NCI-H2171 (cell line): ENCODE measurements at places on chromosomes 2 and 18.

DNA sequence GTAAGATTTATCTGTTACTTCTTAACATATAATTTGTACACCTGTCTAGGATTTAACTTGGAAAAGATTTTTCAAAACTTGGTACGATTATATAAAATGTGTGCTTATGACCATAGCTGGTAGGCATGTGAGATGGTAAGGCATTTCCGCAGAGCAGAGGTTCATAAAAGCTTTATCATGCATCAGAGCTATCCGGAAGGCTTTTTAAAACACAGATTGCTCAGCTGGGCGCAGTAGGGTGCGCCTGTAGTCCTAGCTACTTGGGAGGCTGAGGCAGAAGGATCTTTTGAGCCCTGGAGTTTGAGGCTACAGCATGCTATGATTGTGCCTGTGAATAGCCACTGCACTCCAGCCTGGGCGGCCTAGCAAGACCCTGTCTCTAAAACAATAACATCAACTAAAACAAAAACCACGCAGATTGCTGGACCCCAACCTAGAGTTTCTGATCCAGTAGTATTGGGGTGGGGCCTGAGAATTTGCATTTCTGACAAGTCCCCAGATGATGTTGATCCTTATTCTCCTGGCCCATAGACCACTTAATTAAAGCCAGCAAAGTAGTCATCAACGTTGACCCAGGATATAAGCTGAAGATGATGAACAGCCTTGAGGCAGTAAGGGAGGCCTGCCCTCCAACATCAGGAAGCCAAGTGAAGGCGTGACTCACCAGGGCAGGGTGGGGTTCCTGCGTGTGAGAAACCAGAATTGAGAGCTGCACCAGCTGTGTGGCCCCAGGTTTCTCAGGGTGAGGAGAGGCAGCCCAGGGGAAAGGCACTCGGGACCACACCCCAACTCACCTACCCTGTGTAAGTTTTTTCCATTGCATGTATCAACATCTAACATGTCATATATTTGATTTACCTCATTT, 21.6 kb upstream of the SLC20A1 start:
- no peak for DNase-seq

- DNase-seq: no peak
Measured at GRCh38 chr18:62777814-62778213, 62.5 kb downstream of the PHLPP1 start.

DNA sequence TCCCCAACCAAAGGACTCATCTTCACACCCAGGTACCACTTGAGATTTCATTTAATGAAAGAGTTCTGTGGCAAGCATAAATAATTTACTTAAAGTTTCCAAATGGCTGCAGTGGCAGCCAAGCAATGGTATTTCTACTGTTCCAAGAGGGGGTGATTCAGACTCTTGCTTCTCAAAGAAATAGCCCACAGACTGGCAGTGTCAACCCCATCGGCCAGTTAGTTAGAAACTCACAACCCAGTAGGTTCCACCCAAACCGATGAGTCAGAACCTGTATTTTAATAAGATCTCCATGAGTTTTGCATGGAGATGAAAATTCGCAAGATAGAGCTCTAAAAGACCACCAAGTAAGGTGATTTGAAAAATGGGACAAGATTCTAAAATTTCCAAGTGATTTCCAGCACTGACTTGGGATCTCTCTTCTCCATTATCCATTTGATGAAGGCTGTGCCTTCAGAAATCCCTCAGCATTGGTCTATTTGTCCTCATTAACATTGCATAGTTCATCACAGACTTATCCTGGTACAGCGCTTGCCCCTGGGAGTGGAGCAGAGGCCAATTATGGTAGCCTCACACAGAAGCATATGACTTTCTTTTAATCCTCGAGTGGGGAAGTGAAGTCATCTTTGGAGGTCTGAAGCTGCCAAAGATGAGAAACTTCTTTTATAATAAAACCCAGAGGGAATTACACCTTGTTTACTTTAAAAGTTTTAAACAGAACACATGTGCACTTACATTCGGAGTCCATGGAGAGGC, 361.4 kb upstream of the ID2 start:
- DNase-seq: no peak

DNA sequence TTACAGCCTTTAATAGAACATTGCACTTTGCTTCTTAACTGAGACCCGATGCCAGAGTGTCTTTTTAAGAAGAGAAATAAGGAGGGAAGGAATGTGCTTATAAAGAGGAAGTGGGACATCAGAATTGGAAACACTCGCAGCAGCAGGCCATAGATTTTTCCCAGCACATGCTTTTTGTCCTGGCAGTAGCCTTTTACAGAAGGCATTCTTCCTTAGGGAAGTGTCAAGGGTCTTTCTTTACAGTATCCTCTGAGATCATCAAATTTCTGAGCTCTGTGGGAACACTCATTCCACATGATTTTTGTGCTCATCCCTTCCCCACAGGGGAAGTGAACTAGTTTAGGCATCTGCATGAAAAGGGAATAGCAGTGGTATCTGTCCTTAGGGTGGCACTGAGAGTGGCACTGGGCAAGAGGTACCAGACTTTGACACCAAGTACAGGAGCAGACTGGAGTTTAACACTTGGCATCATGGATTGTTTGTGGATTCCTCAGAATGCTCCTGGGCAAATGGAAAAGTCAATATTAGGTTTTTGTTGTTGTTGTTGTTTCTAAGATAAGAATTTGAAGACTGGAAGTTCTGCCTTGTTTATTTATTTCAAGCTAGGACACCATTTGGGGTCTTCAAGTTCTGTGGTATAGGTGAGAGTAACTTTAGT, 4.1 kb downstream of the MYO1B start:
- no peak for DNase-seq

GRCh38 chr2:234816491-234816890, 135.3 kb upstream of the SH3BP4 start:
- DNase-seq: peak; percentile 33

GRCh38 chr18:62766266-62766665, 50.9 kb downstream of the PHLPP1 start:
- no peak for DNase-seq

GRCh38 chr2:153230977-153231376, 247.6 kb downstream of the RPRM start:
- peak; percentile 93 for DNase-seq

DNA sequence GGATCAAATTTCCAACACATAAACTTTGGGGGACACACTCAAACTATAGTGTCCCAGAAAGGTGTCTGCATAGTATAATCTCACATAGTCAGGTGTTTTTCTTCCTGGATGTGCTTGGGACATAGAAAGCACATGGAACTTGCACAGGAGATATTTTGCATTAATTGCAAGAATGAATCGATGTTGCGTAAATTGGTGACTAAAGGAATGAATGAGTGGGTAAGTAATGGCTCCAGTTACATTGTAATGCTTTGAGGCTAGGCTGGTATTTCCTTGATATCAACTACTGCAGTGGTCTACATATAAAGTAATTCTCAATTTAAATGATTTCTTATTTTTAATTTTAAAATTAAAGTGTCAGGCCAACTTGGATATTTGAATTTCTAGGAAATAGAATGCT, 53.4 kb downstream of the SH3RF3 start:
- DNase-seq: no peak

DNA sequence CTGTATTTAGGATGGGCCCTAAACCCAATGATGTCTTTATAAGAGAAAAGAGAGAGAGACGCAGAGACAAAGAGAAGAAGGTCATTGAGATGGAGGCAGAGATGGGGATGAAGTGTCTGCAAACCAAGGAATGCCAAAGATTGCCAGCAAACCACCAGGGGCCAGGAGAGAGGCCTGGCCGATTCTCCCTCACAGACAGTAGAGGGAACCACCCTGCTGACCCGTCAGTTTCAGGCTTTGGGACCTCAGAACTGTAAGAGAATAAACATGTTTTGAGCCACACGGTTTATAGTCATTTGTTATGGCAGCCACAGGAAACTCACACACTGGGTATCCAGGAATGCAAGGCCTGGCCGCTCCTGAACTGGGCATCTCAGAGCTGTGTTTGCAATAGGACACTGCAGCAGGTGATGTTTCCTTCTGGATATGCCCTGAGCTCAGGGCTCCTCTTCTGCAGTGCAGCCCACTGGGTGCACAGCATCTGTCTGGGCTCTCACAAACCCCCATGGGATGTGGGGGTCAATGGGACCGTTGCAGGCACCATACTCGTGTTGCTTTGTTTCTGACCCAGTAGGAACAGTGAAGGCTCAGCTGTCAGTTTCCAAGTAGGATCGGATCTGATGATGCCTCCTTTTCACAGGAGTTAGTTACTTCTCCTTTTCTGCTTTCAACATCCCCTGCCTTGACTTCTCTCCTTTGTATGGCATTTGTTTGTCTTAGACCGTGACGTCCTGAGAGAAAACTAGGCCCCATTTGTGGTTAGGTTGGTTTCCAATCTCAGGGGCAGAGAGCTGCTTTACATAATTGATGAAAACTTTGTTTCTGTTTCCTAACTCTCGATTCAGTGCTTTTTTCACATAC, 20.8 kb downstream of the PTPN18 start:
- DNase-seq: no peak

DNA sequence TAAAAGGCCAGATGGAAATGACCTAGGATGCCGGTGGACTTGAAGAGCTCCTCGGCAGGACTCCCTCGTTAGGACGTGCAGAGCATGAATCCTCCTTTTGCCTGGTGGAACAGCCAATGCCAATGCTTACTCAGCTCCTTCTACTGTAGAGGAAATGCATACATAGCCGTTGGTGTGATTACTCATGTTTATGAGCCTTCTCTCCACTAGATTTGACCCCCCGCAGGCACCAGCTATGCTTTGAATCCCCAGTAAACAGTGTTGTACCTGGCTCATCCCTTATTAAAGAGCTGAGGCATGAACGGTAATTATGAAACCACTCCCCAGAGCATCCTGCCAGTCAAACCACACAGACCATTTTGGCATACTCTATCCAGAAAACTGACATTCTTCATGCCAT, 172.8 kb downstream of the ANTXR1 start:
- no peak for DNase-seq
